Effector memory CD4-positive, alpha-beta T cell (primary cell): ENCODE measurements at places on chromosomes 7 and 10.

DNA sequence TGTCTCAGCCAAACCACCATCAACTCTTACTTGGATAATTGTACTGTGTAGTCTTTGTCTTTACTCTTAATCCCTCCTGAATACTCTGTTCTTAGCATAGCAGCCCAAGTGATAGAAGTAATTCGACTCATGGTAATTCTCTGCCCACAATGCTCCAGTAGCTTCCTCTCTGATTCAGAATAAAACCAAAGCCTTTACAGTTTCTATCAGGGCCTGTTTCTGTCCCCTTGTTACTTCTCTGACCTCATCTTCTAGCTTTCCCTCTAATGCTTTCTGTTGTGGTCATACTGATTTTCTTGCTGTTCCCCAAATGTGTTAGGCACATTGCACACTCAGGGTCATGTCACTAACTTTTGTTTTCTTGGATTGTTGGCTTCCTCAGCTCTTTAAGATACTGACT is 8.0 kb downstream of the ZNF518A start:
- no peak for DNase-seq

DNA sequence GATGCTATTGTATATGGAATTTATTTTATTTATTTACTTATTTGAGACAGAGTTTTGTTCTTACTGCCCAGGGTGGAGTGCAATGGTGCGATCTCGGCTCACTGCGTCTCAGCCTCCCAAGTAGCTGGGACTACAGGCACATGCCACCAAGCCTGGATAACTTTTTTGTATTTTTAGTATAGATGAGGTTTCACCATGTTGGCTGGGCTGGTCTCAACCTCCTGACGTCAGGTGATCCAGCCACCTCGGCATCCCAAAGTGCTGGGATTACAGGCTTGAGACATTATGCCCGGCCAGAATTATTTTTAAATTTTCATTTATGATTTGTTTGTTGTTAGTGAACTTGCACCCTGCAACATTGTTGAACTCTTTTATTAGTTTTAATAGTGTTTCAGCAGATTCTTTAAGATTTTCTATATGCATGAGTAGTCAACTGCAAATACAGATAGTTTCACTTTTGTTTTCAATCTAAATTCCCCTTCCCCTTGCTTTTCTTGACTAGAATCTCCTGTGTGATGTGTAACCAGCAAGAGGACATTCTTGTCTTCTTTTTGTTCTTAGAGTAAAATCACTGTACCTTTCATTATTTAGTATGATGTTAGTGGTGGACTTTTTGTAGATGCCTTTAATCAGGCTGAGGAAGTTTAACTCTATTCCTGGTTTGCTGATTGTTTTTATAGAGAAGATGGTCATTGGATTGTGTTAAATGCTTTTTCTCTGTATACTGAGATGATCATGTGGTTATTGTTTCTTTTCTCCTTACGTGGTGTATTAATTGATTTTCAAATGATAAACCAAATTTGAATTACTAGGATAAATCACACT is 27.8 kb downstream of the ZNF33A start:
- DNase-seq, result no peak

GRCh38 chr7:151711906-151712809 is 164.8 kb downstream of the PRKAG2 start:
- no peak for DNase-seq

DNA sequence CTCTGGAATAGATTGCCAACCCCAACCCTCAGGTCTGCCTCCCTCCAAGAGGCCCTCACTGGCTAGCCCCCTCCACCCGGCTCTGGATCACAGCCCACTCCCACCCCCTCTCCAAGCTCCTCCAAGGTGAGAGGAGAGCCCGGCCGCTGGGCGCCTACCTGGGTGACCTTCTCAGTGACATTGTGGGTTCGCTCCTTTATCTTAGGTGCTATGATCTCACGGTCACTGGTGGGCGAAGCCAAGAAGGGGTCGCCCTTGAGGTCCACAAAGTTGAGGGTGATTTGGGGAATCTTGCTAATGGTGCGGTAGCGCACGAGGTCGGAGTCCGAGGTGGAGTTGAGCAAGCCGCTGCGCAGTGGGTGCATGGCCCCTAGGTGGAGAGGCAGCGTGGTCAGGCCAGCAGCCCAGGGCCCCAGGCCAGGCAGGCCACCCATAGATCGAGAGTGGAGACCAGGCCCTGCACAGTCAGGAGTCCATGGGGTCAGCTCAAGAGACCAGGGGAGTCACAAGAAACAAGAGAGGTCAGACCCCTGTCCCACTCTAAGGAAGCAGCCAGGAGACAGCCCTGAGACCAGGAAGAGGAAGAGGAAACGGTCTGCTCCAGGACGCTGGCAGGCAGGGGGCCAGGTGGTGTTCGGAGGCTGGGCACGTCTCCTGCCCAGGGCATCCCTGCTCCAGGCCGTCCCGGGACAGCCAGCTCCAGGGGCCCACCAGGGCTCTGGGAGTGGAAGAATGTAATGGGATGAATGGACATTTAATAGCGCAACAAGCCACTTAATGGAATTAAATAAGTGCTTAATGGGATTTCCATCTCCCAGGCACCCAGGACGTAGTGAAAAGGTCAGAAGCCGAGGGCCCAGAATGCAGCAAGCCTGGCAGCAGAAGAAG is 20.7 kb downstream of the KCNH2 start:
- DNase-seq, result no peak

DNA sequence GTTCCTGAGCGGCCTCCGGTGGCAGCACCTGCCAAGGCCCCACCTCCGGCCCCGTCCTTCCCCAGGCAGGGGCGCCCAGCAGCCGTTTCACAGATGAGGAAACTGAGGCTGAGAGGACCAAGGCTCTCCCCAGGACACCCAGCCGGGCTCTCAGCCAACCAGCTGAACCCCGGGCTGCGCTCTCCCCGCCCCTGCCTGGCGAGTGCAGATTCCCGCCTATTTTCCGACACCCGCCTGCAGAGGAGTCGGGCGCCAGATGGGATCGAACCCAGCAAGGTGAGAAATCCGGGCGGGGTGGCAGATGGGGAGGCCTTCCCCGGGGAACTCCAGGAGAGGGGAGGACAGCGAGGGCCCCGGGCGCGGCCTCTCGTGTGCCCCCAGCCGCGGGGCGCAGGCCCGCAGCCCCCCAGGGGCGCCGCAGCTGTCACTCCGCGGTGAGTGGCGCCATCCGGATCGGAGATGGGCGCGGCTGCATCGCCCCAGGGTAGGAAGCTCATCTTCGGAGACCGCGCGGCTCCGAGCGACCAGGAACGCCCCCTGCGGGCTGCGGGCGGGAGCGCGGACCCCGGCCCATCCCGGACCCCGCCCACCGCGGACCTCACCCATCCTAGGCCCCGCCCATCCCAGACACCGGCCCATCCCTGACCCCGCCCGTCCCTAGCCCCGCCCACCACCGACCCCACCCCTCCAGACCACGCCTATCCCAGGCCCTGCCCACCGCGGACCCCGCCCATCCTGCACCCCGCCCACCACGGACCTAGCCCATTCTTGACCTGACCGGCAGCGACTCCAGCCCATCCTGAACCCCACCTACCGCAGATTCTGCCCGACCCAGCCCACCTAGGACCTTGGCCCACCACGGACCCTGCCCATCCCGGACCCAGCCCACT is 90.3 kb downstream of the MICALL2 start:
- DNase-seq, result no peak

DNA sequence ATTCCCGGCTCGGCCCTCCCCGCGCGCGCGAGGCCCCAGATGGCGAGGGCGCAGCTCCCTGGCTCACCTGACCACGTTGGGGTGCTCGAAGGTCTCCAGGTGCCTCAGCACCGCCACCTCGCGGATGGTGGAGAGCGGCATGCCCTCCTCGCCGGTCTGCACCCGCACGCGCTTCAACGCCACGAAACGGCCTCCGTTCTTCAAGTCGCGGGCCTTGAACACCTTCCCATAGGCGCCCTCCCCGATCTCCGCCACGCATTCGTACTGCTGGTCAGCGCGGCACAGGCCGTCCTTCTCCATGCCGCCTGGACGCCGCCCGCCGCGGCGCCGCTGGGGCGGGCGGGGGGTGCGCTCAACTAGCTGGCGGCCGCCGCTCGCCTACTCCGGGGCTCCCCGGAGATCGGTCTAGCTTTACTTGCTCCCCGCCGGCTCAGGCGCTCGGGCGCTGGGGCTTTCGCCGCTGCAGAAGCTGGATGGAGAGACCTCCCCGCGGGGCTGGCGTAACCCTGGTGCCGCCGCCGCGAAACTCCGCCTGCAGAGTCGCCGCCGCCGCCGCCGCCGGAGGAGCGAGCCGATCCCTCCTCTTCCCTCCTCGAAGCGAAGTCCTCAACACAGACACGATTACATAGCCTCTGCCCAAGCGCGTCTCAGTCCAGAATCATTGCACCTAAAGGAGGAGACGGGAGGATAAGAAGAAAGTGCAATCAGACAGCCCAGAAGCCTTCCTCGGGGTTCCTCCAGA is 3.2 kb downstream of the CDK6 start:
- peak; percentile 76 for DNase-seq

DNA sequence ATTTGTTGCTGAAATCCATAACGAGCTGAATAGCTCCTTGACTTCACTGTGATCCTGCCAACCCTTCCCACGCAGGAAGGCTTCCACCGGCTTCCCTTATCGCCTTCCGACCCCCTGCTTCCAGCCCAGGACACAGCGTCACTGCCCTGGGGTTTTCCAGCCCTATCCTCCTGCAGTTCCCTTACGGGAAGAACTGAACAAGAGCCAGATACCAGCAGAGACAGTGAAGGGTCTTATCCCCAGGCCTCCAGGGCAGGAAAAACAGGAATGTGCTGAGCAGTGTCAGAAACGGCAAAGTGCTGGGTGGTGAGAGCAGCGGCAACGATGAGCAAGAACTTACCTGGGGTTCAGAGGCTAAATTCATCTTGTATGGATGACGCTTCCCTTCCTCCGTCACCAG is 22.4 kb downstream of the PDLIM1 start:
- no peak for DNase-seq

DNA sequence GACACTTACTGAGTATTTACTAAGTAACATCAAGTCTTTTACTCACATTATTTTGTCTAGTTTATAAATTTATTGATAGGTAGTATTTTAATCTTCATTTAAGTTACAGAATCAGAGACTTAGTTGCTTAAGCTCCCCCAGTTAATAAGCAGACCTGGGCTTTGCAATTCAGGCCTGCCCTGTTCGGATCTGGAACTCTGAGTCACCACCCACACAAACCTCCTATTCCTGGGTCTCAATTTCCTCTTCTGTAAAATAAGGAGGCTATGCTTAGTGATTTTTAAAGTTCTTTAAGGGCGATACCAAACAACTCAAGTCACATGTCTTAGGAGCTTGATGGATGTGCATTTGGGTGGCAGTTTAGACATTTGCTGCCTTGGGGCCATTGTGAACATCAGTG is 3.5 kb upstream of the MGAM start:
- DNase-seq, result no peak

GRCh38 chr7:102415685-102416225 is 17.6 kb upstream of the ORAI2 start:
- peak; percentile 32 for DNase-seq

DNA sequence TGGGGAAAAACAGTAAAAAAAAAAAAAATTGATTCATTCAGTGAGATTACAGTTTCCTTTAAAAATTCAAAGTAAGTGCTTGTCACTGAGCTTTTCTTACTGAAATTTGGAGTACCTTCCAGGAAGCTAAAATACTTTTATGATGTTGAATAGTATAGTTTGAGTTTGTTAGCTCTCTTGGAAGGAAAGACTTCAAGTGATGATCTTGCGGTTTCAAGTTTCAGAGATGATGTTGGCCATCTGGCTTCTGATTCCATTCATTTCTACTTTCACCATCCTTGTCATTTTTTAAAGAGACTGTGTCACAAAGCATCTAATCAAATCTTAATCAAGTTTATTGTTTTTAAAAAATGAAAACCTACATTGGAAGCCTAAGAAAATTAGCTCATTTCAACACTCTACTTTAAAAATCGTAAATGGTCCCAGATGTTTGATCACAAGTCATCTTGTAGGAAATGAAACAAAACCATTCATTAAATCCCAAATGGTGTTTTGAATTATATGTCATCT is 4.9 kb upstream of the HERPUD2 start:
- no peak for DNase-seq

- DNase-seq, result peak; percentile 54
These were observed 3.0 kb downstream of the SMARCD3 start for GRCh38 chr7:151245360-151246101.

GRCh38 chr7:6273380-6273837 is 985 bp upstream of the CYTH3 start:
- no peak for DNase-seq

DNA sequence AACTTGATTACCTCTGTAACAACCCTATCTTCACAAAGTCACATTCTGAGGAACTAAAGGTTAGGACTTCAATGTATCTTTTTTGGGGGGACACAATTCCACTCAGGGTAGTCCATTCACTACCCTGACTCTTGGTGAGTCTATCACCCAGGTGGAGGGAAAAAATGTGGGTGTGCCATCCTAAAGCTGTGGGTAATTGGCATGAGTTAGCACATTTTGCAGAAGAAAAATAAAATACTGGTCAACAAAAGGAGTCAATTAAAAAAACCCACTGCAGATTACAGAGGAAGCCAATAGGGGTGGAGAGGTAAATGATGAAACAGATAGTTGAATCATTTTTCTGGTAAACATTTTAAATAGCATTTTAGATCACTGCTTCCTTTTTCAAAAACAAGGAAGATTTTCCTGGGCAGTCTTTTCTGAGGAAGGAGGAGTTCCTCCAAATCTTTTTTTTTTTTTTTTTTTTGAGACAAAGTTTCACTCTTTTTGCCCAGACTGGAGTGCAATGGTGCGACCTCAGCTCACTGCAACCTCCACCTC is 5.1 kb upstream of the BLVRA start:
- no peak for DNase-seq

DNA sequence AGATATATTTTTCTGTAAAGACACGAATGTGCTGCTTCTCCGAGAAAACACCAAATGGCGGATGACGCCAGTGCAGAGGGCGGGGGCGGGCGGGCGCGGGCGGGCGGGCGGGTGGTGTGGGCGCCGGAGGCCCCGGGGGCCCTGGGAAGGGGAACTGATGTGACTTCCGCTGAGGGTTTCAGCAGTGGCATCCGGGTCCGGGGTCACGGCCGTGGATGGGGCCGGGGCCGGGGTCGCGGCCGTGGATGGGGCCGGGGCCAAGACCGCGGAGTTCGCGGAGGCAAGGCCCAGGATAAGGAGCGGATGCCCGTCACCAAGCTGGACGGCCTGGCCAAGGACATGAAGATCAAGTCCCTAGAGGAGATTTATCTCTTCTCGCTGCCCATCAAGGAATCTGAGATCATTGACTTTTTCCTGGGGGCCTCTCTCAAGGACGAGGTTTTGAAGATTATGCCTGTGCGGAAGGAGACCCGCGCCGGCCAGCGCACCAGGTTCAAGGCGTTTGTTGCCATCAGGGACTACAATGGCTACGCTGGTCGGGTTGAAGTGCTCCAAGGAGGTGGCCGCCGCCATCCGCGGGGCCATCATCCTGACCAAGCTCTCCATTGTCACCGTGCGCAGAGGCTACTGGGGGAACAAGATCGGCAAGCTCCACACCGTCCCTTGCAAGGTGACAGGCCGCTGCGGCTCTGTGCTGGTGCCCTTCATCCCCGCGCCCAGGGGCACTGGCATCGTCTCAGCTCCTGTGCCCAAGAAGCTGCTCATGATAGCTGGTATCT is 20.3 kb upstream of the IGF2BP3 start:
- DNase-seq, result peak; percentile 41

- DNase-seq, result peak; percentile 85
These were observed 7.6 kb upstream of the ORAI2 start for GRCh38 chr7:102425639-102426267.

- DNase-seq, result no peak
These were observed 31.9 kb downstream of the FAM107B start for GRCh38 chr10:14742815-14743214.
